ENCODE measurements at places on chromosomes 12 and 14.

DNA sequence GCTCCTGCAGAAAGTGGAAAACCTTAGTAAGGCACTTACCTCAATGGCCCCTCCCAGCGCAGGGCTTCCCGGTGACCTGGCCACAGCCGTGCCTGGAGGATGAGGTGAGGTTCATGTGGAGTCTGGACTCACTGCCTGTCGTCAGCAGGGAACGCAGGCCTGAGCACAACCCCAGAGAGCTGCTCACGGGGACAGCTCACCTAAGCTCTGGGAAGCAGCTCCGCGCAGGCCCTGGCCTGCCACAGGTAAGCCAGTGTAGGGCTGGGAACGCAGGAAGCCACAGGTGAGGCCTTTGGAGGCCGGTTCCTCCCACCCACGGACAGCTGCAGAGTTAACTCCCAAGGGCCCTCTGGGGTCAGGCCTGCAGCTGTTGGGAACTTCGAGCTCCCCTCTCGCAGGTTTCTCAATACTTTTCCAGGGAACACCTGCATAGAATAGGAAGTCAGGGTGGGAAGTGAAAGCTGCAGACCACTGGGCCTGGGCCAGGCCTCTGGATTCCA lies 32.7 kb downstream of the ANAPC7 start:
- no peak for DNase-seq

DNA sequence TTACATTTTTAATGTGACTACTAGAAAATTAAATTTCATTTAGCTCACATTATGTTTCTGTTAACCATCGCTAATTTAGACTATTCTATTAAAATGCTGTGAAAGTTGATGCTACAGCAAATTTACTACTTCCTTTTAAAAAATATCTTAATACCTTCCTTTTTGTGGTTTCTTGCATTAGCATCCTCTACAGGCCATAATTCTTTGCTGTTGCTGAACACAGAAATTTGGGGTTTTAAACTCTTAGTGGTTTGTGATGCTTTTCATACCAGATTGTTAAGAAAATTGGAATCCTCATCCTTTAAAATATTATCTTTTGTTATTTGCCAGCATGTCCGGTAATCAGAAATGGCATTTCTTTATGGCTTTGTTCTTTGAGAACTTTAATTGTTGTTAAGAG lies 18.1 kb downstream of the WNK1 start:
- DNase-seq = no peak

DNA sequence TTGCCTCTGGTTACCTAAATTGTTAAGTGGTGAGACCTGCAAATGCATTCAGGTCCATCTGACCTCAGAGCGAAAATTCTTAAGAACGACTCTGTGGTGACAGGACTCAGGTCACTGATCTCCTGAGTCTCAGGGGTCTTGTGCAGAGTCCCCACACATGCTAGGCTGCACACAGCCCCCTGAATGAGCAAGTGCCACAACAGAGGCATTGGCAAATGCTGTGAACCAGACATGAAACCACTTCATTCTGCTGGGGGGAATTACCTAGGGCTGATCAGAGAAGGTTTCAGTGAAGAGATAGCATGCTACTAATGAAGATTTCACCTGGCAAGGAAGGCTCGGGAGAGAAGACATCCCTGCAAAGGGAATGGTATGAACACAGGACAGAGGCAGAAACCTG lies 281.6 kb downstream of the ITPR2 start:
- DNase-seq = no peak

- no peak for DNase-seq
These were observed 58.4 kb upstream of the BDKRB2 start for GRCh38 chr14:96146131-96146771.

DNA sequence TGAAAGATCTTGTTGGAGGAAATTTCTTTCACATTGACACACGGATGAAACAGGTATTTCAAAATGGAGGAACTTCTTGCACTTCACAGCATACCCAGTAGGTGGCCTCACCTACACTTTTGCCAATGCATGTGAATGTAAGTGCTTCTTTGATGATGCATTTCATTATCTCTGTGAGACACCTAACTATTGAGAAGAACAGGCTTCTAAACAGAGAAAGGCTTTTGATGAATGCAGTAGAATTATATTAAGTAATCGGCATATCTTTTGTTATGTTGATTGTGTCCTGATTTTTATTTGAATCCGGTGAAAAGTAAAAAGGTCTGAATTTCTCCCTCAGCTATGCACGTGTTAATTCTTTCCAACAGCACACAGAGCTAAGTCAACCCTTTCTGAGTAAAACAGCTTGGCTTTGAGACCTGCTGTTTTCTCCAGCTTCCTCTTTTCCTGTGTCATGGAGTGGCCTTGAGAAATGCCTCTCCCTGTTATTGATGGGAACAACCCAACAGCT lies 399.0 kb downstream of the NAV3 start:
- DNase-seq = no peak

DNA sequence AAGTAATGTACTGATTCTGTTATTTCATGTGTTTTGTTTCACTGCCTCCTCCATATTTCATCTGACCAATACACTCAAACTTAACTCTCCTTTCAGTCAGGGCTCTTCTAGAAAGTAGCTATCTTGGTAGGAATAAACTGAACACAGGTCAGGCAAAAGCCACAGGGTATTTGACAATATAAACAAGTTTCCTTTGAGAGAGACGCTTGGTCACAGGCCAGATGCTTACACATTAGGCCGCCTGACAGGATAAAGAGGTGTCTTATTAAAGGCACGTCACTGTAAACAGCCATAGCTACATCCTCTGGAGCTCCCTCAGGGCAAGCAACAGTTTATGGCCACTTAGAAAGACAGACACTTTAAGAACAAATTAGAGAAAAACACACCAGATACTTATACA lies 607.5 kb downstream of the SLC6A15 start:
- no peak for DNase-seq

DNA sequence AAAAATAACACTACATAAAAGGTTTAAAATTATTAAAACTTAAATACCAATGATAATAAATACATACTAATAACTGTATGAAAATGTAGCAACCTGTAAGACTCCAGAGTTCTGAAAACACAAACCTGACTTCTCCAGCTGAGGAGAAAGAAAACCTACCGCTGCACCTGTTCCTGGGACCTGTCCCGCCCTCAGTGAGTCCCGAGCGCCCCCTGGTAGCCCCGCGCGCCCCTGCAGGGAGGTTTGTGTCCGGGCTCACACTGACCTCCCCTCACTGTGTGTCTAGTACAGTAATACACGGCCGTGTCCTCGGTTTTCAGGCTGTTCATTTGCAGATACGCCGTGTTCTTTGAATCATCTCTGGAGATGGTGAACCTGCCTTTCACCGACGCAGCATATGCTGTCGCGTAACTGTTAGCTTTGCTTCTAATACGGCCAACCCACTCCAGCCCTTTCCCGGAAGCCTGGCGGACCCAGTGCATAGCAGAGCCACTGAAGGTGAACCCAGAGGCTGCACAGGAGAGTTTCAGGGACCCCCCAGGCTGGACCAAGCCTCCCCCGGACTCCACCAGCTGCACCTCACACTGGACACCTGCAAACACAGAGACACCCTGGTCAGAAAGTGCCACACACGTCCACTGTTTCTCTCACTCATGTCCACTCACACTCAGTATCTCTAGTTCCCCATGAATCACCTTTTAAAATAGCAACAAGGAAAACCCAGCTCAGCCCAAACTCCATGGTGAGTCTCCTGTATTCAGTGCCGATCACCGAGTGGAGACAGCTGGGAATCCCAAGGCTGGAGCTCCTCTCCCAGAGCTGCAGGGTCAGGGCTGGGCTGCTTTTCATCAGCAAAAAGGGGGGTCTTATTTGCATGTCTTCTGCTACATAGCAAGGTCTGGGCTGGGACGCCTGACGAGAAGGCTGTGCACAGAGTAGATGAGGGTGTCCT lies 1276.3 kb downstream of the TMEM121 start:
- DNase-seq = no peak

GRCh38 chr12:22110176-22110575 lies 64.2 kb downstream of the CMAS start:
- DNase-seq = no peak

DNA sequence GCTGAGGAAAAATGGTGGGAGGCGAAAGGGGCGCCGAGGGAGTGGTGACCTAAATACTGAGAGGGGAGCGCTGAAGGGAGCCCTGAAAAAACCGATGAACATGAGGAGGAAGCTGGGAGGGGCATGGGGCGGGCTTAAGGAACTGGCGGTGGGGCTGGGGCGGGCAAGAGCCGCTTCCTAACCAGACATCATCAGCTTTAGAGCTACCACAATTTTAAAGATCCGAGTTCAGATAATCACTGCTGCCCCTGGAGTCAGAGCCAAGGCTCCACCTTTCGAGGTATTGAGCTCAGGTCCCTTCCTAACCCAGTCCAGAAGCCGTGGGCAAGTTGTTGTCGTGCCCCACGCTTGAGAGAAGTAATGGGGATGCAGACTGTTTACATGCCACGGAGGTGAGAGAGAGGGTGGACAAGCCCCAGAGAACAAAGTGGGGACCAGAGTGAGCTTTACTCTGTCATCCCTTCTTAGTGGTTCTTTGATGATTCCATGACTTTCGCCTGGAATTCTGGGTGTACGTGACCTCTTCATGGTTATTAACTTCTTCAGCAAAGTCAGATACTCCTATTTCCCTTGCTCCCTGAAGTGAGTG lies 393 bp downstream of the ORMDL2 start:
- no peak for DNase-seq

GRCh38 chr12:39103552-39104165 lies 198.3 kb upstream of the CPNE8 start:
- no peak for DNase-seq

- no peak for DNase-seq
These were observed 97.2 kb upstream of the MDGA2 start for GRCh38 chr14:47772652-47773051.

DNA sequence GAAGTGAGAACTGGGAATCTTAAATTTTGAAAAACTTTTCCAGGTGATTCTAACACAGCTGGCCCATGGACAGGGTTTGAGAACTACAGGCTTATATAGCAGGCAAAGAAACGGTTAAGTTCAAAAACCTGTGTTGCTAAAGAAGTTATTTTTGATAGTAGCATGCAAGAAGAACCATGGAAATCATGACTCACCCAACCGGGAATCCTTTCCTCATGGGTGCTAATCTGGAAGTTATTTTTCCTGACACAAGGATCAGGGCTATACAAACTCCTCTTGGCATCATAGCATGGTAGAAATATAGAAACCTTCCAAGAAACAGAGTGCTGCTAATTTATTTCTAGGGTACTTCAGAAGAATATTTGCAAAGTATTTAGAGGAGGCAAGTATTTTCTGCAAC lies 588.7 kb downstream of the CCER1 start:
- DNase-seq = no peak

- DNase-seq = no peak
These were observed 2.7 kb downstream of the CD4 start for GRCh38 chr12:6791931-6792520.

DNA sequence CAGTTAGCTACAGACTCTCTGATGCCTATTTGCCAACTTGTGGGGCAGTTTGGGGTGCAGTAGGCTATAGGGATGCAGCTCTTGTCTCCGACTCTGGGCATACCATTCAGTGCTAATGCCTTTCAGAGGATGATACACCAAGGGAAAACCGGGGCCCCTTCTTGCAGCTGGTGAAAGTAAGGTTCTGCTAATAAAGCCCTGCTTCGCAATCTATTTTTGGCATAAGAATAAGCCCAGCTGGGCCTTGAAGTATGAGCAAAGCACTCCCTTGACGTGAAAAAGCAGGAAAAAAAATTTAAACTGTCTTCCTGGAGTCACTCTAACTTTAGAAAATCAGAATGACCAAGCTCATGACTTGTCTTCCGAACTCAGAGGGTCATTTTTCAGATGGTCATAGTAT lies 124.1 kb upstream of the RBM19 start:
- DNase-seq = no peak

DNA sequence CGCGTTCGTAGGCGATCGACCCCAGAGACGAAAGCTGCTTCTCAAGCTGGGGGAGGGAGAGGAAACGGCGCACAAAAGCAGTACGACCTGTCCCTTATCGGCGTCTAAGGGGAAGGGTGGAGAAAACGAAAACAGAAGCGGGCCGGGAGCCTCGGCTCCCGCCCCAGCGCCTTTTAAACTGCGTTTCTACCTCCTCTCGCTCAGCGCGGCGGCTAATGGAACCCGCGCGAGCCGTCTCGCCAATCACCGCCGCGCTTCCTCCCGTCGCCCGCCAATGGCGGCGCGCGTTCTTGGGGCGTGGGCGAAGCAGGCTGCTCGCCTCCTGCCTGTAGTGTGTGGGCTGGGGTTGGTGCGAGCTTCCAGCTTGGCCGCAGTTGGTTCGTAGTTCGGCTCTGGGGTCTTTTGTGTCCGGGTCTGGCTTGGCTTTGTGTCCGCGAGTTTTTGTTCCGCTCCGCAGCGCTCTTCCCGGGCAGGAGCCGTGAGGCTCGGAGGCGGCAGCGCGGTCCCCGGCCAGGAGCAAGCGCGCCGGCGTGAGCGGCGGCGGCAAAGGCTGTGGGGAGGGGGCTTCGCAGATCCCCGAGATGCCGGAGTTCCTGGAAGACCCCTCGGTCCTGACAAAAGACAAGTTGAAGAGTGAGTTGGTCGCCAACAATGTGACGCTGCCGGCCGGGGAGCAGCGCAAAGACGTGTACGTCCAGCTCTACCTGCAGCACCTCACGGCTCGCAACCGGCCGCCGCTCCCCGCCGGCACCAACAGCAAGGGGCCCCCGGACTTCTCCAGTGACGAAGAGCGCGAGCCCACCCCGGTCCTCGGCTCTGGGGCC lies at the start of gene TMPO:
TMPO (plus strand) TSS at position 304 of the 824 bp plus-strand sequence; CDS start at position 582, 278 bp downstream.
- peak; percentile 96 for DNase-seq

GRCh38 chr14:85332401-85332800 lies 197.5 kb upstream of the FLRT2 start:
- DNase-seq = no peak

DNA sequence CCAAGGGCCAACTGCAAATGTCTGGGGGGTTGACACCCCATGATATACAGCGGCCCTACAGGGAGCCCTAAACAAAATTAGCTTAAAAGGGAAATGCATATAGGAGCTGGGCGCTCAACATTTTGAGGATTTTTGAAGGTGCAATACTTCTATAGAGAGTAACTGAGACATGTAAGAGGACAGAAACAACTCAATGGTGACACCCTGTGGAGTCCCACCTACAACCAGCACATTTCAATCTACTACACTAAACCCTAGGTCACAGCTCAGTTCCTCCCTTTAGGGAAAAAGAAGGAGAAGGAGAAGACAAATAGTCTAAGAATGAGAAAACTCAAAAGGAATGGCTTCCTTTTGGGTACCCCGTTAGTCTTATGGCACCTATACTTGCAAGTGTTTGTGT lies 1010.5 kb upstream of the NOVA1 start:
- no peak for DNase-seq

DNA sequence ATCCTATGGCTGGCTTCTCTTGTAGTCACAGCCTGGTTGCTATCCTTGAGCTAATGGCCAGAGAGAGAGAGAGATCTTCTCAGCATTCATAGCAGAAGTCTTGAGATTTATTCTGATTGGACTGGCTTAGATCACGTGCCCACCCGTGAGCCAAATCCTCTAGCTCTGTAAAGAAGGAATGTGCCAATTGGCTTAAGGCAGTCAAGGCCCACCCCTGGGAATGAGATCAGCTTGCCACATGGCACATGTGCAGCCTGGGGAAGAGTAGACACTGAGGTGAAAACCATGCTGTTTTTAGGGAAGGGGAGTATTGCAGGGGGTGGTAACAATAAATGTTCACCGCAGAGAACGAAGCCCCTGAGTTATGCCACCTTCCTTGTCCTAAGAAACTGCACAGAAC lies 36.3 kb downstream of the PLEKHG7 start:
- DNase-seq = no peak
